Stimulated activated naive CD8-positive, alpha-beta T cell treated with anti-CD3 and anti-CD28 coated beads, Interleukin-15, amount 100 ng/mL, for 72 hours (primary cell): ENCODE measurements at places on chromosomes 3 and 15.

DNA sequence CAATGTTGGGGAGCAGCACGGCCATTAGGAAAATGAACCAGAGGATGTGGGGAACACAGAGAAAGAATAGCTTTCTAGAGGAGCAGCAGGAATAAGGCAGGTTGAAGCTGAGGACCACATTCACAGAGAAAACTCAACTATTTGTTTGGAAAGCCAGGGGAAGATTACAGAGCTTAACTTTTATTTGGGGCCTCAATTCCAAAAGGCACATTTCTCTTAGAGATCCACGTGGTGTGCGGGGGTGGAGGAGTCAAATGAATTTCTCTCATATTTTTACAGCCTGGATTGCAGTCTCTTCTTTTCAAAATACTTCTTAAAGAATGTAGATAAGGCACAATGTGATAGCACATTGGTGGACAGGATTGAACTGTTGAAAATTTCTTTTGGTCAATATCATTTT is 253.7 kb downstream of the ROBO1 start:
- no peak for DNase-seq

GRCh38 chr3:183819831-183820230 is 5.5 kb downstream of the MAP6D1 start:
- DNase-seq = no peak

DNA sequence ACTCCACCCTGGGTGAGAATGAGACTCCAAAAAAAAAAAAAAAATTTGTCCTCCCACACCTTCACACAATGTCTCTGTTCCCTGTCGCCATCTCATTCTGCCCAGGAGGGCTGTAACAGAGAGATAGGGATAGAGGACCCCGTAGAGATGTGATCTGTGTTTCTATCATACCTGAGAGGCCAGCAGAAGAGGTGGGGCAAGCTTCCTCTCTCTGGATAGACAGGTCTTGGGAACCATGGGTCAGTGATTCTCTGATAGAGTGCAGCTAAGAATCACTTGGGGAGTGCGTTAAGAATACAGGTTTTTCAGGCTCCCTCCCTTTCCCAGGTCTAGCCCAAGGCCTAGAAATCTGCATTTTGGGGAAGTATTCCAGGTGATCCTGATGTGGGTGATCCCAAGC is 8.3 kb downstream of the CA12 start:
- DNase-seq = no peak

GRCh38 chr3:96548073-96548472 is 266.3 kb upstream of the EPHA6 start:
- no peak for DNase-seq

GRCh38 chr3:65348398-65348995 is 660.7 kb upstream of the ADAMTS9 start:
- no peak for DNase-seq

DNA sequence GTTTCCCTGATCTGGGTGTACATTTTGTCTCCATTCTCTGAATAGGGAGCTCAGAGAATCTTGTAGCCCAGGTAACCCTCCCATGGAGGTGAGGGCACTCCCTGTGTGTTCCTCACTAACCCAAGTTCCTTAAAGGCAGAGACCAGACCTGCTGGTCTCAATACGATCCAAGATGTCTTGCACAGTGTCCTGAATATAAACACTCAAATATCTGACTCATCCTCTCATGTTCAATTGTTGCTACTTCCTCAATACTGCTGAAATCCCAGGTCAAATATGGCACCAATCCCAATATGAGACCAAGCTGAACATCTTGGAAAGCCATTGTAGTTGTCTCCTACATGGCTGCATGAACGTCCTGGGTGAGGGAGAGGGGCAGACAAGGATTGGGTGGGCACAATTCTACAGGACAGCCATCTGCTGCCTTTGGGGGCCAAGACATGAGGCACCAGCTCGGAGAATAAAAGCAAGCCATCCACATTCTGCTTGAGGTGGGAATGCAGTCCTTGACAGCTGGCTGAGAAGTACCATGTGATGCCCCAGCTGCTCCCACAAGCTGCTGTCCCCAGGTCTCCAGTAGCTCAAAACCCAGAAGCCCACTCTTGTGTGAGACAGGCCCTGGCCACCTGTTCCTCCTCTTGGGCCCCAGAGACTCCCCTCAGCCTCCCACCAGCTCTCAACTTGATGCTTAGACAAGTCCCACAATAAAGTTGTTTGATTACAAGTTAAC is 18.2 kb downstream of the TBC1D2B start:
- no peak for DNase-seq

- DNase-seq = no peak
Measured at GRCh38 chr3:120013481-120013880, 80.8 kb downstream of the GSK3B start.
